ENCODE measurements at places on chromosomes 3 and 15.

GRCh38 chr3:194817936-194818335, 132.3 kb downstream of the FAM43A start:
- DNase-seq, result no peak

DNA sequence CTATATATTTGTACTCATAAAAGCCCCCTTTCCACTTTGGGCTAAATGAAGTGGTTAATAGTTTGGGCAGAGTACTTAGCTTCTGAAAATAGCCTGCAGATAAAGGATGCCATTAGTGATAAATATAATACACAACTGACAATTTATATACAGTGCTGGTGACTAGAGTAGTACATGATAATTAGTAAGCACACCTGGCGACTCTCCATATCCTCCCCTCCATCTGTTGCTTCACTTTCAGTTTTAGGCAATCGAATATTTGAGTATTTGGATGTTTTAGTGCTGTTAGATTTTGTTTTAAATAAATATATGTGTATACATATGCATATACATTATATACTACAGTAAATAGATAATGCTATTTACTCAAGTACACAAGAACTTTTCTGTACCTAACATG, 35.9 kb upstream of the CHMP2B start:
- no peak for DNase-seq

DNA sequence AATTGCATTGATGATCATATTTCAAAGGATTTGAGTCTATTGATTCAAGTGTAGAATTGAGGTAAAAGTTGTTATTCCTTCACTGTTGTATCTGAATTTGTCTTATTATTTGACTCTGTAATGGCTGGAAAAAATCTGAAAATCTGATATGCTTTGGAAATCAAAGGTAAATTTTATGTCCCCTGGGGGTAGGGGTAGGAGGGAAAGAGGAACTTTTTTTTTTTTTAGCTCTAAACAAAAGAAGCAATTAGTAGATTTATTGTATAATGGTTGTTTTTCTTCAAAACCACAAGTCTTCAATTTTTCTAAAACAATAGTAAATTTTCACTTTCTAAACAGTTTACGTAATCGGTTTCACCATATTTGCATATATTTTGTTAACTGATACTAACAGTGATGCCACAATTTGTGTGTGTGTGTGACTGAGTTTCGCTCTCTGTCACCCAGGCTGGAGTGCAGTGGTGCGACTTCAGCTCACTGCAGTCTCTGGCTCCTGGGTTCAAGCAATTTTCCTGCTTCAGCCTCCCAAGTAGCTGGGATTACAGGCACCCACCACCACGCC, 91.7 kb upstream of the GOLGA6L4 start:
- no peak for DNase-seq

DNA sequence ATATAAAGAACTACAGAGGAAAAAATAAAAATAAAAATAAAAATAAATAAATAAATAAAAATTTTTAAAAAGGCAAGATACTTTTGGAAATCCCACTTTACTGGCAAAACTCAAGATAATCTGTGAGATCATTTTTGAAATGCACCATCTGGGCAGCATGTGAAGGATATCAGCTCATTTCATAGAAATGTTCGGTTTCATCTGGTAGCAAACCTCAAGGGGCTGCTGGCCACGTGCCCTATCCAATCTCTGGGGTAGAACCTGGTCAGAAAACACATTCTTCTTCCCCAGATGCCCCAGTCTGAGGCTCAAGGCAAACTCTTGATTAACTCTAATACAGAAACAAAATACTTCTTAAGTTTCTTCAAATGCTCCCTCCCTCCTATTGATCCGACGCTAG, 166.0 kb downstream of the FMN1 start:
- DNase-seq, result no peak

DNA sequence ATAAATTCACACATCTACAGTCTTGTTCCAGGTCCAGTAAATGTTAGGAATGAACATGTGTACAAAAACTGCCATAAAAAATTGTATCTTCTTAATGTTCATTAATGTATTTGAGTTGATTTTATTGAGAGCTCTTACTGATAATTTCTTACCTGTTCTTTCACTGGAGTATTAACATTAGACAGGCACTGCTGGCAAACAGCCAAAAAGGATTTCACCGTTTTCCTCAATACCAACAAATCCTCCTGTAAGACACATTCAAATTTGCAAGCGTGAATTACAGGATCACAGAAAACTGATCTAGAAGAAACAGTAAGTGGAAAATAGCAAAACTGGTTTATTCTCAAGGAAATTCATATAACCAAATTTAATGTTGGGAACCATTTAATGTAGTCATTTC, 127.4 kb downstream of the PCCB start:
- DNase-seq, result no peak

DNA sequence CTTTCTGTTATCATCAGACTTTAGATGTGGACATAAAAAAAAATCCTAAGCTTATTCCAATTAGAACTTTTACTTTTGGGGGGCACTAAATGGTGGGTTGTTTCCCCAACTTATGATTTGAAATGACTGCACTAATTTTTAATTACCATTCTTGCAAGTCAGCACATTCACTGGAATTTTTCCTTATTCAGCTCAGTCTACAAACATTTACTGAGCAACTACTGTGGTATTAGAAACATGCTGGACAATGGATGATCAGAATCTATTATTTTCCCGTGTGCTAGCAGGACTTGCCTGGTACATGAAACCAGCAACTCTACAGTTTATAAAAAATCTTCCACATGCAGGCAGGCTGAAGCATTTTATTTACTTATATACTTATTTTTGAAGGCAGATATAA, 273.6 kb downstream of the FOXP1 start:
- no peak for DNase-seq

DNA sequence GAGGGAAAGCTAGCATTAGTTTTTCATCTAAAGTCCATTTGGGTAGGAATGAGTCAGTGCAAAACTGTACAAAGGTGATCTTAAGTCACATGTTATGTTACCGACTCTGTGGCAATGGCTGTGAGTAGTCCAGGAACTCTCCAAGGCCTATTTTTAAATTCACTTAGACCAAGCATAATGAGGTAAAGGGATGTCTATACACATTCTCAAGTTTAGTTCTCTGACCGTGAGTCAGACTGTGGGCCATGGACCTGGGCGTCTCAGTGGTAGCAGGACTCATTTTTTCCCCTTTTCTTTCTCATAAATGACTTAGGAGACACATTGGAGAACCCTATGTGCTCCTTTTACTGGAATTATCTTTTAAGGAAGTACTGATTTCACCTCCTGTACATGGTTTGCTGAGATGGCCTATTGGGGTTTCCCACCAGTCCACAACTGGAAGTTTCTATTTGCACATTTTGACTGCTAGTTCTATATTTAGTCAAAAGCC, 488.7 kb upstream of the TPRG1 start:
- DNase-seq, result peak; percentile 7

DNA sequence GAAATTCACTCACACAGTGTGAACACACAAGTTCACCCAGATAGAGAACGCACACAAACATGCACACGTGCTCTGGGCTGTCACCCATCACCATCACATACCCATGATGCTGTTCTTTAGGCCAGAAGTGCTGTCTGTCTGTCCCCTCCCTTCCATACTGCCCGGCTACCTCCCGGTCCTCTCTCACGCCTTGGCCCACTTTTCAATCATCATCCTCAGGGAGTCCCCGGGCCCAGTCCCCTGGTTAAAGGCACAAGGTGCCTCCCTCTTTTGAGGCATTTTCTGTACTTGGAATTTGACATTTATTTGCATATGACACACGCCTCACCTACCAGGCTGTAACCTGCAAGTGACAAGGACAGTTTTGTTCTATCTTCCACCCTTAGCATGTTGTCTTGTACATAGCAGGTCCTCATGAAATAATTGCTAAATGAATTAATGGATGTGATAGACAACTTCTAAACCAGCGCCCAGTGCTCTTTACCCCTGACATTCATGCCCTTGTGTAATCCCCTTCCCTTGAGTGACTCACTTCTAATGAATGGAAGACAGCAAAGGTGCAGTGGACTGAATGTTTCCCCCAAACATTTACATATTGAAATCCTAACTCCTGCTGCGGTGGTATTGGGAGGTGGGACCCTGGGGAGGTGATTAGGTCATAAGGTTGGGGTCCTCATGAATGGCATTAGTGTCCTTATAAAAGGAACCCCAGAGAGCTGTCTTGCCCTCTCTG, 73.9 kb upstream of the ADPGK start:
- no peak for DNase-seq

- DNase-seq, result no peak
Observed at GRCh38 chr3:115725800-115726199, 102.5 kb downstream of the GAP43 start.

- no peak for DNase-seq
Observed at GRCh38 chr3:177474652-177475355, 277.5 kb upstream of the TBL1XR1 start.

DNA sequence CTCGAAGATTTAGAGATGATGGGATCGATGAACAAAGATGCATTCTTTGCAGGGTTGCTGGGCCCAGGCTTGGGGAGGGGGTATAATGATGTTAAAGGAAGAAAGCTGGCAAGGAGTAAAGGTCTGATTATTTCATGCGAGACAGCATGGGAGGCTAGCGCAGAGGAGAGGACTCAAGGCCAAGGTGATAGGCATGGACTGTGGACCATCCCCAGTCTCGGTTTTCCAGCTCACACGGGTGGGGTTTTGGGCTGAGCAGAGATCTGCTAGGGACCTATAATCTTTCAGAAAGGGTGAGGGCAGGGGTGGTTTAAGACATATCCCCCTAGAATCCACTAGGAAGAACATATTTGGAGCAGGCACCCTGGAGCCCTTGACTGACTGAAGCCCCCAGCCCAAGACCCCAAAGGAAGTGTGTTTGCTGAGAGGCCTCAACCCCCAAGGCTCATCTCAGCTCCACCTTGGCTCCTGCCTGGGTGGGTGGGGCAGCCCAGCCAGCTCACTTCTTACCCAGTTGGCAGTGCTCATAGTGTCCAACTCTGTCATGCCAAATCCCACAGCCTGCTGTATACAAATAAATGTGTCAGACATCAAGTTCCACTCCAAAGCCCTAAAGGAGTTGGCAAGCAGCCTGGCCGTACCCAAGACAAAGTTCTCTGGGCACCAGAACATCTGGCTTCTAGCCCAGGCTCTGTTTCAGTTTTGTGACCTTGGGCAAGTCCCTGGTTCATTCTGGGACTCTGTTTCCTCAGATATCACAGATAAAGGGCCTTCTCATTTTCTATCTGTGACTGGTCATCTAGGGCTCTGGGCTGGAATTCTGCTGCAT, 17.9 kb downstream of the ACSBG1 start:
- no peak for DNase-seq

DNA sequence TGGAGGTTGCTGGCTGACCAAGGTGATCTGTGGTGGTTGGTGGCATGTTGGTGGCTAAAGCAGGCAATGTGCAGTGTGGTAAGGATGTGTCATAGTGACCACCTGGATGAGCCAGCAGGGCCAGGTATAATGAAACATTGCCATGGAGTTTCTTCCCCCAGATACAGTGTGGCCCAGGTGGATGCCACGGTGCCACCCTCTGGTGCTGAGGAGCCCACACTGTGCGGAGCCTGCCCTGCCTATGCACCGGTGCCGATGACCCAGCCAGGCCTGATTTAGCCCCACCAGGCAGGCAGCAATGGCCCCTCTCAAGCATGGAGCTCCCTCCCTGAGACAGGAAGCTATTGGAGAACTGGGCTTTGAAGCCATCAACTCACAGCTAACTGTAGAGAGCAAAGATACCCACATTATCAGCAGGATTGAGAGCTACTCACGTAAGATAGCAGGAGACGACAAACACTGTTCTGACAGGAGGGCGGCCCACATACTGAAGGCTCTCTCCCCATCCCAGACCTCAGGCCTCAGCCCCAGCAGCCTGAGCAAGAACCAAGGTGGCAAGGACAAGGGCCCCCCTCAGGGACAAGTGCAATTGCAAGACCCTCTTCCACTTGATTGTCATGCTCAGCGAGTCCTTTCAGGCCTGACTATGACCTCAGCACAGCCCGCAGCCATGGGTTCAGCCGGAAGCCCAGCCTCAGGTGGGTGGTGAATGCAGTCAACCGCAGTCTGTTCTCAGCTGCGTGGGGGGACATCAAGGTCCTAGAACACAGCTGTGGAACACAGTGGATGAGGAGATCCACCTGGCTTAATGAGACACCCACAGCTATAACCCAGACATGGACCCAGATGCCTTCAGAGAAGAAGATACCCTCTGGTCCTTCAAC, 82.8 kb upstream of the CDV3 start:
- peak; percentile 64 for DNase-seq

DNA sequence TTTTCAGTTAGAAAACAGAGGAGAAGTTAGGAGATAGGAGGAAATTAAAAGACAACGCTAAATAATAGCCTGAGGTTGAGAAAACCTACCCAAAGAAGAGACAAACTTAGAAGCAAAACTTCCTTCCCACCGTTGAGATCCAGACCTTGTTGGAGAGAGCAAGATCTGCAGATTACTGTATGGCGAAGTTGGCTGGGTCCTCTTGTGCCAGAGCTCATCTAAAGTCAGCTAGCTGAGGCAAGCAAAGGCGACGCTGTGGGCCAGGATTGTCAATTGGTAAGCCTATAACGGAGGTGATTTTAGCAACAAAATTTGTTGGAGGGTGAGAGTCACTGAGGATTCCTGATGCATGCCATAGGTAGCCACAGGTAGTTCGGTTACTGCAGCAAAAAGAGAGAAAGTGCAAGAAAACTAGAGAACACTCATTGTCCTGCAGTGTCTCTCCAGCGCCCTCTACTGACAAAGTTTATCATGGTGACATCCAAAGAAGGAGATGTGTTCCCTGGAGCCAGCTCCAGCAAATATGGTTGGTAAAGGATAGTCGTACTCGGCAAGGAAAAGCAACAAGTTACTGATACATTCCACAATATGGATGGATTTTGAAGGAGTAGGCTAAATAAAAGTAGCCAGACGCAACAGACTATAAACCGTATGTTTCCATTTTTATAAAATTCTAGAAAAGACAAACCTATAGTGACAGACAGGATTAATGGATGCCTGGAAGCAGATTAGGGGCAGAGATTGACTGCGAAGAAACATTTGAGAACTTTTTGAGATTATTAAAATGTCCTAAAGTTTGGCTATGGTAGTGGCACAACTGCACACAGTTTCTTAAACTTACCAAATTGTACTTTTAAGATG, 9.8 kb upstream of the OR5K4 start:
- peak; percentile 20 for DNase-seq

GRCh38 chr3:74233091-74233490, 381.4 kb downstream of the CNTN3 start:
- DNase-seq, result no peak

GRCh38 chr3:127889461-127889863, 25.6 kb upstream of the KBTBD12 start:
- DNase-seq, result no peak

DNA sequence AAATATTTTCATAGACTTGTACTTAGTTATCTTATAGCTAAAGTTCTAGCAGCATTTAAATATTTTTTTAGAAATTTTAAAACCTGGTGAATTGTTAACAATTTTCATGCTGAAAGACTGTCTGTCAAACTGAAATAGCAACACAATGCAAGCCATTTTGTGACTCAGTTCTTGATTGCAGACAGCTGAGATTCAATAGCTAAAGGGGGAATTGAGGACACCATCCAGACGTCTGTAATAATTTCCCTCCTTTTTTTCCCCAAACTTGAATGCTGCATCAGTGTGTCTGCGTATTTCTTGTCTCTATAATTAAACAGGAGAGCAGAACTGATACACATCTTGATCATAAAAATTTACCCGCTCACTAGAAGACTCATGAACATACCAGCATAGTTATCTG, 468.3 kb downstream of the GBE1 start:
- DNase-seq, result no peak
